Stromal cell of bone marrow (primary cell): ENCODE measurements at places on chromosomes 2 and 18.

GRCh38 chr2:175560521-175561169 lies 379.1 kb upstream of the ATP5MC3 start:
- no peak for DNase-seq

- DNase-seq: no peak
These were observed at the start of gene KLHL14 for GRCh38 chr18:32772581-32773381. KLHL14 (minus strand) TSS chr18:32773023; CDS start chr18:32770591, 2,432 bp downstream.

- DNase-seq: no peak
These were observed 1.1 kb upstream of the CXCR4 start for GRCh38 chr2:136118819-136119716.

- no peak for DNase-seq
These were observed 32.7 kb downstream of the ABI2 start for GRCh38 chr2:203360833-203361430.

DNA sequence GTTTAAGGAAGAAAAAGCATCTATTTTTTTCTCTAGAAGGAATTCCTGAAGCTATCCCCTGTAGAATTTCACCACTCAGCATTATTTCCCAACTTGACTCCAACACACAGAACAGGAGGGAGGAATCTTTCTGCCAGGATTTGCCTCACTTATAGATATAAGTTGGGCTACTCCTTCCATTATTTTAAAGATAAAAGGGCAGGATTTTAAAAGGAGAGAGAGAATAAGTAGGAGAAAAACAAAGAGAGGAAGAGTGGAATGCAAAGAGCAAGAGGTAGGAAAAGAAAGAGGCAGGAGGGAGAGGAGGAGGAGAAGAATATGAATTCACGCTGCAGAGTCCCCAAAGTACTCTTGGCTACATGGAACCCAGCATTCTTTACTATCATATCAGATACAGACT lies 182.5 kb downstream of the TCF4 start:
- no peak for DNase-seq

- no peak for DNase-seq
These were observed 224.6 kb downstream of the CELF4 start for GRCh38 chr18:37341016-37341415.

- peak; percentile 21 for DNase-seq
These were observed 94.1 kb upstream of the MC4R start for GRCh38 chr18:60466677-60467076.

- DNase-seq: no peak
These were observed 61.9 kb upstream of the HK2 start for GRCh38 chr2:74772046-74772445.

GRCh38 chr2:222946700-222947287 lies 86.0 kb downstream of the ACSL3 start:
- DNase-seq: no peak

- DNase-seq: no peak
These were observed 79.7 kb upstream of the ACKR3 start for GRCh38 chr2:236489895-236490404.

GRCh38 chr2:191222952-191223351 lies 22.3 kb upstream of the MYO1B start:
- no peak for DNase-seq

- no peak for DNase-seq
These were observed 30.7 kb upstream of the GPAT2 start for GRCh38 chr2:96065381-96065930.

- no peak for DNase-seq
These were observed 85.3 kb upstream of the ZNF397 start for GRCh38 chr18:35155398-35156117.

DNA sequence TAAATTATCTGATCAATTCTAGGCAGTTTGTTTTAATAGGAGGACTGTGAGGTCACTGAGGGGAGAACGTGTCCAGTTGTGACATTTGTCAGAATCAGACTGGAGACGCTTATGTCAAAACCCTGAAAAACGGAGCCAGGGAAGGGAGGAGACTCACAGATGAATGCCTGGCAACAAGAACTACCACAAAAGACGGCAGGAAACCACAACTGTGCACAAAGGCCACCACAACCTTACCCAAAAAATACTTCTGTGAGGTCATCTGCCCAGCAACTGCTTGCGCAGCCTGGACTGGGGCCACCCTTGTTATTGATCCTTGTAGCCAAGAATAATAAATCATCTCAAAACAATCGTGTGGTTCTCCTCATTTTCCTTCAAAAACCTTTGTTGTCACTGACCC lies 173.0 kb upstream of the ALKAL2 start:
- no peak for DNase-seq

- DNase-seq: no peak
These were observed at the start of gene TLX2 for GRCh38 chr2:74514368-74515270. TLX2 (plus strand) TSS chr2:74514450; CDS start chr2:74514807, 357 bp downstream.

GRCh38 chr18:32891130-32891529 lies 118.3 kb upstream of the KLHL14 start:
- no peak for DNase-seq

GRCh38 chr2:145059914-145060313 lies 540.0 kb upstream of the ZEB2 start:
- no peak for DNase-seq

DNA sequence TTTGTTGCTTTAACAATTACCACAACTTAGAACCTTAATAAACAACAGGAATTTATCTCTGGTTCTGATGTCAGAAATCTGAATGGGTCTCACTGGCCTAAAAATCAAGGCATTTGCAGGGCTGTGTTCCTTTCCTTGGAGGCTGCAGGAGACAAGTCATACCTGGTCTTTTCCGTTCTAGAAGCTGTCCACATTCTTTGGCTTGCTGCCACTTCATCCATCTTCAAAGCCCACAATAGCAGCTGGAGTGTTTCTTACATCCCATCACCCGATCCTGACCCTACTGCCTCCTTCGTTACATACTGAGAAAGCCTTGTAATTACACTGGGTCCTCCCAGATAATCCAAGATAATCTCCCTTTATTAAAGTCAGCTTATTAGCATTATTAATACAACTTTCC lies 18.1 kb downstream of the NETO1 start:
- no peak for DNase-seq

GRCh38 chr2:64906853-64907536 lies 82.2 kb upstream of the SLC1A4 start:
- DNase-seq: no peak
